ENCODE measurements at places on chromosomes 3 and 15.

DNA sequence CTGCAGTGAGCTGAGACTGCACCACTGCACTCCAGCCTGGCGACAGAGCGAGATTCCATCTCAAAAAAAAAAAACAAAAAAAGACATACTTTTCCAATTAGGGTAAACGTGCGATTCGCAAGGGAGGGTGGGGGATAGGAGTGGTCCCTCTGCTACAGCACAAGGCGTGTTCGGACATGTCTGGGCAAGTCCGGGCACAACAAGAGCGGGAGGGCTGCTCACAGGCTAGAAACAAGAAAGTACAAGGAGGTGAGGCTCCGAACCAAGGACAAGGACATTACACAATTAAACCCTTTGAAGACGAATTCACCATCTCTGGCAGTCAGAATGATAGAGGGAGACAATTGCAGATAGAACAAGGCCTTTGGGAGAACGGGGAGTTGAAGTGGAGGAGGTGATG is 32.2 kb upstream of the BCL2A1 start:
- peaks cover 4% of the 10 kb centered on the region for H3K4me1 ChIP-seq
- no peak for DNase-seq
- no peaks in the 10 kb centered on the region for H3K36me3 ChIP-seq

GRCh38 chr3:136197159-136197793 is 1.1 kb upstream of the MSL2 start:
- peak overlapping the region; percentile 98 for H3K27ac ChIP-seq
- peak overlapping the region; percentile 93 for H3K4me3 ChIP-seq
- peaks cover 35% of the 10 kb centered on the region for H3K4me1 ChIP-seq
- H3K36me3 ChIP-seq, result peaks cover 3% of the 10 kb centered on the region

GRCh38 chr15:63473999-63474809 is 30.2 kb upstream of the USP3 start:
- peaks cover 4% of the 10 kb centered on the region for H3K27me3 ChIP-seq
- H3K36me3 ChIP-seq, result no peaks in the 10 kb centered on the region
- no peak overlapping the region for H3K27ac ChIP-seq
- no peak overlapping the region for H3K4me3 ChIP-seq
- no peak for DNase-seq
- H3K4me1 ChIP-seq, result peaks cover 5% of the 10 kb centered on the region

GRCh38 chr15:81097890-81098280 is 36.2 kb upstream of the CFAP161 start:
- no peak overlapping the region for H3K4me3 ChIP-seq
- H3K27me3 ChIP-seq, result peaks cover 76% of the 10 kb centered on the region
- no peaks in the 10 kb centered on the region for H3K36me3 ChIP-seq
- no peak for DNase-seq
- H3K4me1 ChIP-seq, result no peaks in the 10 kb centered on the region

- H3K27me3 ChIP-seq, result peaks cover 32% of the 10 kb centered on the region
- no peak for DNase-seq
- H3K4me1 ChIP-seq, result peaks cover 2% of the 10 kb centered on the region
These were observed 22.3 kb upstream of the BMF start for GRCh38 chr15:40130799-40131502.

DNA sequence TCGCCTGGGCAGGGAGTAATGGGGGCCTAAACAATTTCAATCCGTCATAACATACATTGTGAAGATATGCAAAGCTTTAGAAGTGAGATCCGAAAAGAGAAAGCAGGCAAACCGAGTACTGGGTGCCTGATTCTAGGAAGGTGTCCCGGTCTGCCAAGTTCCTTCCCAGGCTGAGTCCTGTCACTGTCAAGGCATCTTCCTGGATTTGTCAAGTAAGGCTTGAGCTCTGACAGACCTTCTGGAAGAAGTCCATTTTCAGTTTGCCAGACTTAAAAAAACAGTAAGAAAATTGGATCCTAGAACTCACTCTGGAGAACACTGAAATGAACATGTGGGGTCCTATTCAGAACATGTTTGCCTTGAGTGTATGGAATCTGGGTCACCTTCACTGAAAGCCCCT is 253.9 kb downstream of the RORA start:
- no peak overlapping the region for H3K27ac ChIP-seq
- no peaks in the 10 kb centered on the region for H3K27me3 ChIP-seq
- H3K4me1 ChIP-seq, result peaks cover 14% of the 10 kb centered on the region

DNA sequence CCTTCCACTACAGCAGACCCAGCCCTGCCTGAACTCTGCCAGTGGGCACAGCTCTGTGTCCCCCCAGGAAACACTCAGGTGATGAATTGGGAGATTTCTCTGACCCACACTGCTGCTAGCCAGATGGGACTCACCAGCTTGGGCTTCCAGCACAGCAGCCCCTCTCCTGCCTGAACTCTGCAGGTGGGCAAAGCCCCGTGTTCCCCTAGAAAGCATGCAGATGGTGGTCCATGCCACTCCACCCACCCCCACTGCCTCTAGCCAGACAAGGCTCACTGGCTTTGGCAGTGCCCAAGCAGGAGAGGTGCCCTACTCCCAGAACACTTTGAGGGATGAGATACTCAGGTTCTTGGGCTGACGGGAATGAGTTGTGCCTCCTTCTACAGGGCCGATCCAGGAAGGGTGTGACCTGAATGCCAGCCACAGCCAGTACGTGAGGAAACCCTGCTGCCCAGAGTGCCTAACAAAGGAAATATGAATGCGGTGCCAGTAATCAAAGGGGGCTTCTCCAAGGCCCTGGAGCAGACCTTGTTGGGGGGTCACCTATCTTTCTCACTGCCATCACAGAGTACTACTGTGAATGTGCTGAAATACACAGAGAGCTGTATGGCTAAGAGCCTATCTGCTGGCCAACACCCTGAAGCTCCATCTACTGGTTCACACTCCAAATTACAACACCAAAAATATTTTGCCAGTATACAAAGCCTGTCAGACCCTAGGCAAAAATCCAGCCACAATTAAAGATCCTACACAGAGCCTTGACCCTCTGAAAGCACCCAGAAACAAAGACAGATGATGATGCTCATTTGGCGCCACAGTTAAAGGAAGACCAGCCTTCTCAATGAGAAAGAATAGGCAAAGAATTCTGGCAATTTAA is 61.9 kb downstream of the BTLA start:
- no peak overlapping the region for H3K27ac ChIP-seq
- no peak for DNase-seq
- peaks cover 6% of the 10 kb centered on the region for H3K36me3 ChIP-seq
- no peaks in the 10 kb centered on the region for H3K4me1 ChIP-seq
- no peaks in the 10 kb centered on the region for H3K27me3 ChIP-seq
